Hypothalamus (tissue), 51 donors: ENCODE measurements at places on chromosomes 1 and 21.

DNA sequence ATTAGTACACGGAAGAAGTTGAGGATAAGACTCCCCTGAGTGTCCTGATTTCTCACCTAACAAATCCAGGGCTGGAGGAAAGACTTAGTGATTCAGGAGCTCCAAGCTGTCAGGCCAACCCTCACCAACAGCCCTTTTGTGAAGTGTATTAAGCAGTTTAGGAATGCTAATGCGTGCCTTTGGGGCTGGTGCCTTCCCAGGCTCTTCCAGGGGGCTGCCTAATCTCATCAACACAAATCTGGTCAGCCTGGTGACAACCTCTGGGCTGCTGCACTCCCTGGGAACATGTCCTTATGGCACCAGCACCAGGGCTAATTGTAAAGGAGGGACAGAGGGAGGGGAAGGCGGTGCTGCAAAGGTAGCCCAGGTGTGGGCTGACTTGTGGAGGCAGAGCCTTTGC is 15.5 kb downstream of the CSMD2 start:
- DNase-seq, result no peak

- no peak for DNase-seq
These were observed 23.3 kb downstream of the GATAD2B start for GRCh38 chr1:153899509-153899908.

DNA sequence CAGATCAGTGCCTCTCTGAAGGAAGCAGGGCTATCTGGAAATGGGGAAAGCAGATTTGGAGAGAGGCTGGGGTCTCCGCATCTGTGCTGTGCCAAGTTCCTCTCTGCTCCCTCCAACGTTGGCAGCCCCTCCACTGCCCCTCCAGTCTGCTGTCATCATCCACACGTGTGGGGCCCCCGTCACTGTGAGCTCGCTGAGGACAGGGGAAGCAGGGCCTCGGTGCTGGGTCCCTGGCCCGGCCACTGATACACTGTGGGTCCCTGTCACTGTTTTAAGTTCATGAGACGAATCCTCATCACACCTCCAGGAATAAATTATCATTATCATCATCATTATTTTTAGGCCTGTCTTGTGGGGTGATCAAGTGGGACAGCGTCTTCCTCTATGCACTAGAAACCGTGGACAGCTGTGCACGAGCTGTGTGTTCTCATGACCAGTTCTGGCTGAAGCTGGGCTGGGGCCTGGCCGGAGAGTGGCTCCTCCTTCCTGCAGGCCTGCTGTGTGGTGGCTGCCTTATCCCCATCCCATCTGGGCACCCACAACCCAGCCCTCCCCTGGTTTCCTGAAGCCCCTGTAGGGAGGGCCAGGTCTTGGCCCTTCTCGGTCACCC is 52.2 kb downstream of the DMRTB1 start:
- no peak for DNase-seq

- DNase-seq, result no peak
These were observed 9.4 kb downstream of the MAN1C1 start for GRCh38 chr1:25626018-25626417.

- no peak for DNase-seq
These were observed 18.6 kb upstream of the CHIA start for GRCh38 chr1:111272081-111272480.

- DNase-seq, result no peak
These were observed 18.3 kb downstream of the ATAD3B start for GRCh38 chr1:1489861-1490260.

GRCh38 chr21:31667132-31667531 is 7.6 kb downstream of the SOD1 start:
- DNase-seq, result no peak

GRCh38 chr21:42301371-42302075 is 13.7 kb downstream of the TFF3 start:
- no peak for DNase-seq

GRCh38 chr1:22216210-22216883 is 73.5 kb upstream of the WNT4 start:
- DNase-seq, result no peak

GRCh38 chr1:4939266-4939665 is 284.9 kb downstream of the AJAP1 start:
- no peak for DNase-seq

- no peak for DNase-seq
These were observed 4.3 kb upstream of the FGGY start for GRCh38 chr1:59292562-59292961.

DNA sequence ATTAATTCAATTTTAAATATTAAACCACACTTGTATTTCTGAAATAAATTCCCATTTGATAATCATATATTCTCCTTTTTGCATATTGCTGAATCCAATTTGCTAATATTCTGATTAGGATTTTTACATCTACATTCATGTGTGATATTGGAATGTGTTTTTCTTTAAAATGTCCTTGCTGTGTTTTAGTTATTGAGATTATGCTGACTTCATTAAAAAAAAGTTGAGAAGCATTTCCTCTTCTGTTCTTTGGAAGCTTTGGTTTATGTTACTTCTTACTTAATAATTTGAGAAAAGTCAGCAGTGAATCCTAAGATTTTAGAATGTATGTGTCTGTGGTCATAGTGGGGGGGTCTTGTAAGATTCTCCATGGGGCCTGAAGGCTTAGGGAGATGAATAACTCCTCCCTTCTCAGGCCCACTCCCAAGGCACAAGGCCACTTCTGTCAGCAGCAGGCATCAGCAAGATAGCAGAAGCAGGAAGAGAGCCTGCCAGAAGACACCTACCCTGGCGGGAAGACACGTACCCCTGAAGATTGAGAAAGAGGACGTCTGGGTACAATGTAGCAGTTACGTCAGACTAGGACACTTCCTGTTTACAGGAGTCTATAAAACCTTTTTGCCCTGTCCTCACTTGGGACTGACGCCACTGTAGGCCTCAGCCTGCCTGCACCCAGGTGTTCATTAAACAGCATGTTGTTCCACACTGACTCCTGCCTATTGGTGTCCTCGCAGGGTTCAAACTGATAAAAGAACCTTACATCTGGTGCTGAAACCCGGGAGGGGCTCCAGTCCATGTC is 56.9 kb downstream of the ODF2L start:
- no peak for DNase-seq

- no peak for DNase-seq
These were observed 23.3 kb downstream of the SUSD4 start for GRCh38 chr1:223340637-223341036.

DNA sequence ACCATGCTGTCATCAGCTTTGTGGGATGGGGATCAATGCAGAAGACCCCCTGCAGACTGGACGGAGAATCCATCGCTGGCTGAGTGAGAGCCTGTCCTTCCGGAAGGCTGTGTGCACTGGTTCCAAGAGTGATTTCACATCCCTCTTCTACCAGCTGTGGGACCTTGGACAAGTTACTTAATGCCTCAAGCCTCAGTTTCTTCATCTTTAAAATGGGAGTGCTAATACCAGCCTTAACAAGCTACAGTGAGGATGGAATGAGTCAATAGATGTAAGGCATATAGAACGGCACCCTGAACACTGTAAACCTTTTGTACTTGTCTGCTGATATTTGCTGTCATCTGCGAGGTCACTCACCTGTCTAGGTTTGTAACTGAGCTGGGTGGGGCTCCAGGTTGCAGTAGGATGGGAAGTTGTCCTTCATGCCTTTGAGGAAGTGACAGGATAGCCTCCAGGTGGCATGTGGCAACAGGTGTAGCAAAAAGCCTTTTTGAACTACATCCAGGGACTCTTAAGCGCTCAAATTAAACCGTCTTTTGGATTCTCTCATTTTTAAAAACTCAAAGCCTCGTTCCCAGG is 27.5 kb downstream of the TMEM51 start:
- no peak for DNase-seq

DNA sequence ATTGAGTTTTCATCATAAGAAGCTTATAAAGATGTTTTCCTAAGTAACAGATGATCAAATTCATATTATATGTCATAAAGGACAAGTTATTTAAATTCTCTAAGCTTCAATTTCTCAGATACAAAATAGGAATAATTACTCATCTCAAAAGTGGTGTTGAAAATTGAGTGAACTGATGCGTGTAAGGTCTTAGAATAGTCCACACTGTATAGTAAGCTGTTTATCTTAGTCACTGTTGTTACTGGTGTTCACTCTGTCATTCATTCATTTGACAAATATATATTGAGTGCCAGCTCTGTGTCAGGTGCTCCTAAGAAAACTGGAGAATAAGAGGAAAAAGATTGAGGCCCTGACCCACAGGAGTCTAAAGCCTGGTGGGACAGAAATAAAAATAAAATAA is 186.3 kb upstream of the BRINP3 start:
- DNase-seq, result no peak

DNA sequence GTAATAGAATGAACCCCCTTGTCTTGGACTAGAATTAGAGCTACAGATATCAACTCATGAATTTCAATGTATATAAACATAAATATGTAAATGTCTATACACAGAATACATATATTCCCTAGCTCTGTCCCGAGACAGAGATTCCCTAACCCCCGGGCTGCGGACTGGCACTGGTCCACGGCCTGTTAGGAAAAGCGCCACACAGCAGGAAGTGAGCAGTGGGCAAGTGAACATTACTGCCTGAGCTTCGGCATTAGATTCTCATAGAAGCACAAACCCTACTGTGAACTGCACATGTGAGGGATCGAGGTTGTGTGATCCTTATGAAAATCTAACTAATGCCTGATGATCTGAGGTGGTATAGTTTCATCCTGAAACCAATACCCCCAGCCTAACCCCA is 51.2 kb downstream of the PIK3R3 start:
- DNase-seq, result no peak

GRCh38 chr1:226046240-226046639 is 16.3 kb upstream of the H3-3A start:
- no peak for DNase-seq

DNA sequence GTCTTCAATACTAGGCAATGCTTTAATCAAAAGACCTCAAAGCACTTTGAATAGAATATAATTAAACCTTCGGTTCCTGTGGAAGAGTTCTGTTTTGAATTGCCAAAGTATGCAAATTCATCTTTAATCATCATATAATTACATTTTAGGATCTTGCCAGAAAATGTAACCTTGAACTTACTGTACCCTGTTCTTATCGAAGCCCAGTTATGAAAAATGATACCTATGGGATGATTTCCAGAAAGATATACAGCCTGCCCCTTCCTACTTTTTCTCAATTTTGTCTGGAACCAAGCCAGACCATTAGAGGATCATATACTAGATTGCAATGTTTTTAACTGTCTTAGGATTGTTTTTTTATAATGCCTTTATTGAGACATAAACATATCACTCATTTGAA is 34.0 kb upstream of the ZNF281 start:
- DNase-seq, result no peak

DNA sequence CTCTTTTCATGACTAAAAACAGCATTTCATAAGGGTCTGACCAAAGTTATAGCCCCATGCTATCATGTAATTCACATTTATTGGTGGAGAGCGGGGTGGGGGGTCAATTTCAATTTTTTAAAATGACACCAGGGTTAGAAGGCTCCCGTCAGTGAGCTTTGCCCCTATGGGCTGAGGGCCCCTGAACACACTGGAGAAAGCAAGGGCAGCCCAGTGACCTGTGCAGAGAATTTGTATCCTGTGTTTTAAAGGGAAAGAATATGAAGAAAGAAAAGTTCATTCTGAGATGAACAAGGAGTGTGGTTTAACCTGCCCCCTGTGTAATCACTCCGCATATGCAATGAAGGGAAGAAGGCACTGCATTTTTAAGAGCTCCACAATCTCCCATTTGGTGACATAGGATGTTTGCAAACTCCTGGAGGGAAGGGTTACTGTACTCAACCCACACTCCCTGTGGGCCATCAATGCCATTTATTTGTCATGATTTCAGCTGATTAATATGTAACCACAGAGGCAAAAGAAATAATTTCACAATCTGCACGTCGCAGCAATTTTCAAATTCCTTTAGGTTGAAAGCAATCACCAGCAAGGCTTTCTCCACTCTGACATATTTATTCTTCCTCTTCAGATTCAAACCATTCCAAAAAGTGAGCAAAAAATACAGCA is 95.6 kb downstream of the ZNF281 start:
- DNase-seq, result no peak

GRCh38 chr1:220528679-220529501 is 954 bp downstream of the MARK1 start:
- DNase-seq, result no peak

DNA sequence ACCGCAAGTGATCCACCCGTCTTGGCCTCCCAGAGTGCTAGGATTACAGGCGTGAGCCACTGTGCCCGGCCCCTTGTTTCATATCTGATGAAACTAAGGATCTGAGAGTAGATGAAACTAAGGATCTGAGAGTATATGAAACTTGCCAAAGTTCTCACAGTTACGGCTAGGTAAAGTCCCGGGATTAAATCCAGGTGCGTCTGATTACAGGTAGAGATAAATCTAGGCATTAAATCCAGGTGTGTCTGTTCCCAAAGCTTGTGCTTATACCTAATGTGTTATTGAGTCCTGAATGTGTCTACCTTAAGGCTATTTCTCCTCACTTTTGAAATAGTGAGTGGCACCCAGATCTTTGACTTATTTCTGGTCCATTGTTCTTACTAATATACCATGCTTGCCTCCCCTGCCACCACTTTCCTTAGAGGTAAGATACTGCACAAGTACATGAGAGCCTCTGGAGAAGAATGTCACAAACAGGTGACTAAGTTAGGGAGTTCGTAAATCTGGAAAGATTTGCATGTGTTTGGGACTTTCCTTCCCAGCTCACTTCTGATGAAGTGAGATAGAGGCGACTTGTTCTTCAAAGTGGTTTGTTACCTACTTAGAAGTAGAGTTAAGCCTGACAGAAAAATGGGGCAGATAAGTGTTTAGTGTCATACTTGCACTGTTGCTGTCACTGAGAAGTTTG is 66.5 kb downstream of the AK4 start:
- DNase-seq, result no peak

DNA sequence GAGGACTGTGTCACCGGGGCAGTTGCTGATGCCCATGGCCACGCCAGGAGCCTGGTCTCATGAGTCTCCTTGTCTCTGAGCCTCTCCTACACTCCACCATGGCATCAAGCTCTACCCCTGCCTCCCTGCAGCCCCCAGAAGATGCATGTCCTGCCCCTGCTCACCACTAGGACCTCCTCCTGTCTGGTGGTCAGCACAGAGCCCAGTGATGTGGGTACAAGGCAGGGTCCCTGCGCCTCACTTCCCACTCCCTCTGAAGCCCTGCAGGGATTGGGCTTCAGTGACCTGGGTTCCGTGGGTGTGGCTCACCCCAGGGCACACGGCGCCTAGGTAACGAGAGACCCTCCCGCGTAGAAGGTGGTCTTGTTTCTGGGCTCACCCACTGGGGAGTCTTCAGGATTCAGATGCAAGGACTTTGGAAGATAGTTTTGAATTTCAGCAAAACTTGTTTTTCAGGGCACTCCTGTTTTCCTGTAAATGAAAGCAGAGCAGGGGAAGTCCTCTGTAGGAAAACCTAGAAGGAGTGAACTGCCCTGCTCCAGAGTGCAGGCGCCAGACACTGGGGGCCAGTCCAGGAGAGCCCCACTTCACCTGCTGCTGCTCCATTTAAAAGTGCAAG is 2.8 kb downstream of the COL18A1 start:
- DNase-seq, result no peak

- no peak for DNase-seq
These were observed 26.1 kb downstream of the SLC1A7 start for GRCh38 chr1:53116307-53116810.

DNA sequence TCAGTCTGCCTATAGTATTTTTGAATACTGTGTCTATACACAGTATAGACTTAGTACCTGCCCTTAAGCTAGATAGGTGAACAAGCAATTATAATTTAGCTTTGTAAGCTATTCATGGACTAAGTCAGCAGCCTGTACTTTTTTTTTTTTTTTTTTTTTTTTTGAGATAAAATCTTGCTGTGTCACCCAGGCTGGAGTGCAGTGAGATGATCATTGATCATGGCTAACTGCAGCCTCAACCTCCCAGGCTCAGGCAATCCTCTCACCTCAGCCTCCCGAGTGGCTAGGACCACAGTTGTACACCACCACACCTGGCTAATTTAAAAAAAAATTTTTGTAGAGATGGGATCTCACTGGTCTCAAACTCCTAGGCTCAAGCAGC is 17.3 kb downstream of the ITSN1 start:
- no peak for DNase-seq
